ENCODE measurements at places on chromosomes 7 and 10.
A peak's percentile ranks its signal among the peaks of the same experiment; 100 is the strongest.

DNA sequence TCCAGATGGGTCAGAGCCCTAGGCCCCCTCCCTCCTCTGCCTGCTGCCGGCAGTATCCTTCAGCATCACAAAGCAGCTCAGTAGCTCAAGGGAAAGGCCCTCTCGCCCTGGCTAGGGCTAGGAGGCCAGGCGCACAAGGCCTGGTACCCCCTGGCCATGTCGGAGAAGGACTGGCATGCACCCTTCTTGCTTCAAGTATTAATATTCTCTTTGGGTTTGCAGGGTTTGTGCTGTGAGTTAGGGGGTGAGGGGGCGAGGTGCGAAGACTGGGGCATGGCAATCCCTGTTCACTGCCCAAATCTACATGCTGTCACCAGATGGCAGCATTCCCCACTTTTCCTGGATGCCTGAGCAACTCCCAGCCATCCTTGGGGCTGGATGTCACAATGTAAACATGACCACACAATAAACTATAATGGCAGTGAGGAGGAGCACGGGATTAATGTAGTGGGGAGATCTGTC, 105.2 kb downstream of the NEURL1 start:
- DNase-seq: peak; percentile 87

GRCh38 chr10:11454160-11454559, 157.3 kb downstream of the USP6NL start:
- no peak for DNase-seq

GRCh38 chr10:56104487-56104886, 256.6 kb downstream of the ZWINT start:
- DNase-seq: no peak

- no peak for DNase-seq
These were observed 880.0 kb upstream of the LRRTM3 start for GRCh38 chr10:66045859-66046258.

GRCh38 chr10:43204943-43205671, 61.8 kb downstream of the RASGEF1A start:
- DNase-seq: peak; percentile 78

DNA sequence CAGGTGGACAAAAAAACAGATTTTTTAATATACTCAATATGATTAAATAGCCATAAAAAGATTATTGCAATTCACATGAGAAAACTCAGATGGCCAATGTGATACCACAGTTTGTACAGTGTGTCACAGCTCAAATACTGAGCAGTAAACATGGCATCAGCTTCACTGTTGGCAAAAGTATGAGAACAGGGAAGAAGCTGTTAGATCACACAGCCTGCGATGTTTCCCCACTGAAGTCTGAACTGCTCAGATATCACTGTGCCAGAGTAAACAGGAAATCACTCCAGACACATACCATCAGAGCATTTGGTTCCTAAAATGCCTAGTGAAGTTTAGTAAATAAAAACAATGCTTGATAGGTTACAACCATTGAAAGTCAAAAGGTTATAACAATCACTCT, 347.8 kb downstream of the ETV1 start:
- peak; percentile 62 for DNase-seq

GRCh38 chr10:81081887-81082620, 544.4 kb downstream of the SH2D4B start:
- no peak for DNase-seq

DNA sequence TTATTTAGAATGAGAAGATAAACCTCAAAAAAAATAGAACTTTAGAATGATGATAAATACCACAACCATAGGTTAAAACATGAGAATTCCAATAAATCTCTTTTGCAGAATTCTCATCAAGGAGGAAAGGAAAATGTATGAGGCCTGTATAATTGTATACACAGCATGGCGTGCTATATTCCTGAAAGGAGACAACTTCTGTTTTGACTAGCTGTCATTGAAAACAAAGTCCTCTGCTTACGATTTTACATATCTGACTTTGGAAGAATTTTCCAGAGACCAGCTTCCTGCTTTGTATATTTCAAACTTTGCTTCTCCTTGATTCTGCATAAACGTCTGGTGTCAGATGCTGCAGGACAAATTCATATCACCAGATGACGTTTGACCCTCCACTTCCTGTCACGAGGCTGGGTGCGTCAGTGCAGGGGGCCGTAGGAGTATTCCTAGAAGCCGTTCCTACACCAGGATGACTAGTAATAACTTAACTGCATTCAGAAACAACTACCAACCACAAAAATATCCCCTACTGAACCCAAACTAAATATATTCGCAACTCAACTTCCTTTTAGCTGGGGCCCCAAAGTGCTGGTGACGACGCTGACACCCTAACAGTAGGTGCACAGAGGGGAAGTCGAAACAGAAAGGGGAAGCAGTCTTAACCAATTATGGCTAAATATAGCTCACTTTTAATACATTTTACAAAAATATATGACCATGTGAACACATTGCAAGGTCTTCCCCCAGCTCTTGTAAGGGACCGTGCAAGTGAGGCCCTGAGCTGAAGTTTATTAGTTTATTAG, 178.6 kb upstream of the INHBA start:
- no peak for DNase-seq

- DNase-seq: peak; percentile 82
These were observed 918 bp upstream of the RPEL1 start for GRCh38 chr10:103244666-103245271.

- DNase-seq: peak; percentile 41
These were observed 548 bp upstream of the BNIP3 start for GRCh38 chr10:131982185-131982756.

DNA sequence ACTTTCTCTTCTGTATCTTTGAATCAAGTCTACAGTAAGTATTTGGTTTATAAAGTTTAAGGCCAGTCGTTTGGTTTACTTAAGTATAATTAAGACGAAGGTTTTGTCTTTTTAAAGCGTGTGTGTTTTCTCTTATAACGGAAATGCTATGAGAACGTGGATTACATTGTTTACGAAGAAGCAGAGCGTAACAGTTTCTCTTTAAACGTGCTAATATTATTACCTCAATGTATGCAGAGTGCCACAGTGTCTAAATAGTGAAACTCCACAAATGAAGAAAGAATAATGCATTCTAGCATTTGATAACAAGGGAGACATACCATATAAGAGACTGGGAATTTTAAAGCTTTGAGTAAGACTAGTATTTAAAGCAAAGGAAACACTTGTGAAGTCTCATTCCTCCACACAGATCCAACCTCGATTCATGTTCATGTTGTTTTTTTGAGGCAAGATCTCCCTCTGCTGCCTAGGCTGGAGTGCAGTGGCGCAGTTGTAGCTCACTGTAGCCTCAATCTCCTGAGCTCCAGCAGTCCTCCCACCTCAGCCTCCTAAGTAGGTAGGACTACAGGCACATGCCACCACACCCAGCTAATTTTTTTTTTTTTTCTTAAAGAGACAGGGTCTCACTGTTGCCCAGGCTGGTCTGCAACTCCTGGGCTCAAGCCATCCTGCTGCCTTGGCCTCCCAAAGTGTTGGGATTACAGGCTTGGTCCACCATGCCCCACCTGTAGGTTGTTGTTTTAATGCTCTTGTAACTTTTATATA, 75.1 kb downstream of the ANKRD61 start:
- DNase-seq: peak; percentile 49

- DNase-seq: no peak
These were observed 1.5 kb downstream of the RET start for GRCh38 chr10:43078175-43078985.

GRCh38 chr7:118214833-118215182, 9.7 kb upstream of the ANKRD7 start:
- DNase-seq: no peak

- DNase-seq: no peak
These were observed 65.1 kb upstream of the HPS1 start for GRCh38 chr10:98511876-98512275.

GRCh38 chr10:51399840-51400239, 299.6 kb downstream of the CSTF2T start:
- no peak for DNase-seq

GRCh38 chr10:99870123-99870730, 87.8 kb downstream of the ABCC2 start:
- DNase-seq: peak; percentile 17

DNA sequence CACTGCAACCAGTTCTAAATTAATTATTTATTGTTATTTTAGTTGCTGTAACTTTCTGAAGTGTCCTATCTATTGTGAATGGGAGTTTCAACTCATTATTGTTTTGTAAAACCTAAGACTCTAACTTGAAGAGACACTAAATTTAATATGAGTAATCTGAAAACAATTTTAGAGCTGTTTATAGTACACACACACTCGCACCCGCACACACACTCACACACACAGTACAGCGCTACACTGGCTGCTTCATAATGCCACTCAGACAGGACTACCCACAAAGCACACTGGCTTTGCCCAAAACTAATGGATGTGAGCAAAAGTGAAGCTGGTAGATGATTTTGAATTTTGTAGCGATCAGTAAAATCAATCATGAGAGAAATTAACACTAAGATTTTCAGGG, 238.9 kb upstream of the ETV1 start:
- DNase-seq: peak; percentile 18

DNA sequence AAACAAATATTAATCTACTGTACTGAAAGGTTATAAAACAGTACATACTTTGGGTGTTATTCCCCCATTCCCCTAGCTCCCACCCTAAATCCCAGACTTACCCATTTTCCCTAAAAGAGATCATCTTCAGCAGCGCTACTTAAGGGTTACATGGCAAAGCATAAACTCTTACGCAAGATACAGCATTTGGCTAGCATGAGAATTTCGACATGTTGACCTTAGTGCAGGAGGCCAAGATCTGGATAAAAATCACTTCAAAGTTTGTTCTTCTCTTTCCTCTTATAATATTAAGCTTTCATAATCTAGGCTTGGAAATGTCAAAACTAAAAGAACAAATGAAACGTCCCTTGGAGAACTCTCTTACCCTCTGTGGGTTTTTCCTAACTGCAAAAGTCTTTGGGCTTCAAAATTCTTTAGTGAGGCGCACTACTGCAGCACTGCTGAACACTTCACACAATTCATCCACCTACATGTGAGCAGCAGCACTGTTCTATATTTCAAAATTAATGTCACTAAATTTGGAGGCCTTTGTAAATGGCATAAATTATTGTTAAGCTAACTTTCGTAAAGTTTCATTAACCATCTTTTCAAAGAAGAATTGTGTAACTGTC, 59.5 kb upstream of the PDLIM1 start:
- peak; percentile 52 for DNase-seq

DNA sequence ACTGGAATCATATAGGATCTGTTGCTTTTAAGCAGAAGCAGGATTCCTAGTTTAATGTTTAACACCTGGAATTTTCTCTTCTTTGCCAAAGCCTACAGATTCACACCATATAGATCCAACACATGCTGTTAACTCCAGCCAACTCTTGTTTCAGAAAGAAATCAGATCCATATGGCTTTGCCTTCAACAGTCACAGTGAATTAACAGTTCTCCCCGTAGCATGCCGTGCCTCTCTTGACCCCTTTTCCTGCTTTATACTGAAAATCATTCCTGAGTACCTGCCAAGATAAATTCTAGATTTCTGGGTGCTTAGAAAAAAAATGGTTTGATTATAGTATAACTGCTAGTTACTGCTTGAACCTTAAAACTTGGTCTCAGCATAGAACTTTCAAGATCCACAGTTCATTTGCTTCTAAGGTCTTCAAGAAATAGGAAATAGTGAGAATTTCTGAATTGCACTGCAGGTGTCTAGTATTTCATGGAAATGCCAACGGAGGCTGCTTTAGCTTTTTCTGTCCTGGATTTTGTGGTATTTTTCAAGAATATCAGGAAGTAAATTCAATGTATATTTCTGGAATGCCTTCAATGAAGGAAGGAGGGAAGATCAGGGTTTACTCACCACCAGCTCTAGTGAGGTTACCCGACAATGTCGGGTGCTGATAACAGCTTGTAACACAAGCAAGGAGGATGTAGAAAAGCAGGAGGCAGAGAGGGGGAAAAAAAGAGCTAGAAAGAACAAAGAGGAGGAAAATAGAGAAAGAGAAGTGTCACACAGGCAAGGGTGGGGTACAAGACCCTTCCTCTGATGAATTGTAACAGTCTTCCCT, 6.6 kb downstream of the AASS start:
- DNase-seq: peak; percentile 27

GRCh38 chr10:72291019-72291532, 17.4 kb downstream of the DDIT4 start:
- no peak for DNase-seq

DNA sequence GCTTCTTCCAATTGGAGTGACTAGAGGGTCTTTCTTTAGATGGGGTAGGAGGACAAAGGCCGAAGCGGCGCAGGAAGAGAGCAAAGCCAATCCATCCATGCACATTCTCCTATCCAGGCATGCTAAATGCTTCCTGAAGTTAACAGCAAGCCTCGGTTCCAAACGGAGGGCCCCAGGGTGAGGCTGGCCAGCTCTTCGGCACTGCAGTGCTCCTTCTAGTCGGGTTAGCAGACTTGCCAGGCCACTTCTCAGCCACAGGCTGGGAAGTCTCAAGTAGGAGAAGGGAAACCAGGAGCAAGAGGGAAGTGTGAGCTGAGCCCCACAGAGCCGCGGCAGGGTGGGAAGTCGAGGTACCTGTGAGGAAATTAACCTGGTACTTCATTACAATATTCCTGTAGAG, 253.8 kb upstream of the INHBA start:
- peak; percentile 29 for DNase-seq

DNA sequence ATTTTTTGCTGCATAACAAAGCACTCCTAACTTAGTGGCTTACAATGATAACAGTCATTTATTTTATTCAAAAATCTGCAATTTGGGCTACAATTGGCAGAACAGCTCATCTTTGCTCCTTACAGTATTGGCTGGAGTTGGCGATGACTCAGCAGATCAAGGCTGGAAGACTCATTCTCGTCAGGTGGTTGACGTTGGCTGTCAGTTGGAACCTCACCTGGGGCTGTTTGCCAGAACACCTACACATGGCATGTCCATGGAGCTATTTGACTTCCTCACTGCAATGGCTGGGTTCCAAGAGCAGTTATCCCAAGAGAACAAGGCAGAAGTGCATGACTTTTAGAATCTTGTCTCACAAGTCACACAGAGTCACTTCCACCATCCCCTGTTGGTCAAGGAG, 75.1 kb downstream of the NOD1 start:
- no peak for DNase-seq

GRCh38 chr7:24981171-24981951, 1.4 kb upstream of the OSBPL3 start:
- peak; percentile 92 for DNase-seq

DNA sequence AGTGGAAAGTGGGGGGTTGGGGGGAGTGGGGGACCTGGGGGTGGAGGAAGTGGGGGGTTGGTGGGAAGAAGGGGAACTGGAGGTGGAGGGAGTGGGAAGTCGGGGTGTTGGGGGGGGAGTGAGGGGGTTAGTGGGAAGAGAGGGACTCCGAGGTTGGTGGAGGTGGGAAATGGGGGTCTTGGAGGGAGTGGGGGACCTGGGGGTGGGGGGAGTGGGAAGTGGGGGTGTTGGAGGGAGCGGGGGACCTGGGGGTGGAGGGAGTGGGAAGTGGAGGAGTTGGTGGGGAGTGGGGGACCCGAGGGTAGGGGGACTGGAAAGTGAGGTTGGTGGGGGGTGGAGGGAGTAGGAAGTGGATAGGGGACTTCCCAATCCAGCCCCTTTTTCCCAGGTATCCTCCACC, 906 bp upstream of the MMD2 start:
- DNase-seq: no peak

Measured in GM23248 (cell line).